ENCODE measurements at places on chromosomes 2 and 18. TPM values are rescaled to one million over a fixed set of nuclear protein-coding genes. Genes with fewer than 3 reads are reported as not detected.
A peak's percentile ranks its signal among the peaks of the same experiment; 100 is the strongest.

GRCh38 chr2:230564805-230565779, 147.6 kb upstream of the CAB39 start:
- no peak for DNase-seq

GRCh38 chr2:196205011-196205766, 33.8 kb upstream of the STK17B start:
- DNase-seq, result no peak

- no peak for DNase-seq
These were observed 22.1 kb upstream of the ALKAL2 start for GRCh38 chr2:309954-310510.

GPR45 gene
- total RNA-seq, result not detected

DNA sequence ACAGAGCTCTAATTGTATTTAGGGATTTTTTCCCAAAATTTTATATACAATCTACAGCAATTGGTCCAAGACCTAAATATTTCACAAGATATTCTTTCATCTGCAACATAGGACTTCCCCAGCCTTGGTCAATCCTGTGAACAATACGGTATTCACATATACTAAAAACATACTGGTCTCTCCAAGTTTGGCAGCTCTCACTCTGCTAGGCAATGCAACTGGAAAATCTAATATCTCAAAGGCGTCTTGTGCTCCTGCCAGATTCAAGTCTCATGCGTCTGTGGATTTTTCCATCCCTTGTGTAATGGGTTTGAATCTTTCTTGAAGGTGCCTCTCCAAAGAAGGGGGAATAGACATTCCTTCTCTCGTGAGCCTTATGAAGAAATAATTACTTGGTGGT, 27.4 kb upstream of the MBOAT2 start:
- DNase-seq, result no peak

DNA sequence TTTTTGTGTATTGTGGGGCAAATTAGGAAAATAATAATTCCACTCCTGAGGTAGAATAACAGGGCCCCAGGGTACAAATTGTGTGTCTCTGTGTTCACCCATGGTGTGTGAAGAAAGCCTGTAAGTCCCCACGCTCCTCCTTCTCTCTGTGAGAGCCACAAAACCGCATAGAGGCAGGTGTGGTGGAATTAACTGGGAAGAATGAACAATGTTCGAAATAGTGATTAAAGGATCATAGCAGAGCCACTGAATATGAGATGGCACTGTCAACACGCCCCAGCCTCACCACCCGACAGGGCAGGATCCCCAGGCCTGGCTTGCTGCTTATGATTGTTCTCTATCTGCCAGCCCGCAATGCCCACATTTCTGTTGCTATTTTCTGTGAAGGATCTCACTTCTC, 14.1 kb downstream of the IL1RN start:
- DNase-seq, result no peak

THUMPD2 gene
- 7.9 TPM for total RNA-seq

UGT1A7 gene
- total RNA-seq, result 6.8 TPM

- peak; percentile 33 for DNase-seq
These were observed 317.6 kb downstream of the TNS1 start for GRCh38 chr2:217685255-217685605.

DNA sequence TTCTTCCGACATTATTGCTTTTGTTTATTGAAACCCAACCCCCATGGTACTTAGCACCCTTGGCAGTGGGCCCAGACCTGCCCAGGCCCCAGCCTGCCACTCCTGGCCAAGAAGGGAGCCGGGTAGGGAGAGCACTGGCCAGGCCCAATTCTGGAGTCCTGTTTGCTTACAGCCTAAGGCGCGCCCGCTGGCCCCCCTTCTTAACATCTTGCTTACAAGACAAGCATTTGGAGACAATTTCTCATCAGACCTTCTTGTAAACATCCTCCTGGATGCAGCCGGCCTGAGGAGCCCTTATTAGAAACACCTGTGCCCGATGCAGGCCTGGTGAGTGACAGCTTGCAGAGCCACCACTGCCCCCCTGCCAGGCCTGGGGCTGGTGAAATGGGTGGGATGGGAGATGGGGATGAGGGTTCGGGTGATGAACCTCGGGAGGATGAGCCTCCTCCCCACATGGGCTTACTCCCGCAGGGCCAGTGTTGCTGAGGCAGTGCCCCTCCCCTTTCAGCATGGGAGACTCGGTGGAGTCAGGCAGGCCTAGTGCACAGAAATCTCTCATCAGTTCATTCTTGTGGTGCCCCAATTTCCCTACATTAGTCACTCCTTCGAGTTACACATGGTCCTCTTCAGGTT, 217.5 kb downstream of the CYP26B1 start:
- no peak for DNase-seq

RASGRP3 gene
- 5.1 TPM for total RNA-seq

- DNase-seq, result no peak
These were observed 59.4 kb downstream of the AGAP1 start for GRCh38 chr2:235553291-235553690.

DNA sequence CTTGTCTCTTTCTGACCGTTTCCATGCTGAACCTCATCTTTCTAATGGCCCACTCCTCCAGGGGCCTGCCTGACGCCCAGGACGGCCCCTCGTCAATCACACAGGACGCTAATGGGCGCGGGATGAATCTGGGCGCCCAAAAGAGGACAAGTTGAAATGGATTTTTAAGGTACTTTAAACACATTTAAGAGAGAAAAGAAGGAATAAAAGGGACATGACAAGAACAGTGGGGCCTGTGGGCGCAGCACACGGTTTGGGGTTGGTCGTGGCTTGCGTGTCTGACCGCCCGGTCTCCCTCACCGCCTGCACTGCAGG, 607 bp upstream of the UBE2F start:
- DNase-seq, result no peak

AP1S3 gene
- 13.5 TPM for total RNA-seq

Data from left colon (tissue), 2 donors.